ENCODE measurements at places on chromosomes 7 and 10.

DNA sequence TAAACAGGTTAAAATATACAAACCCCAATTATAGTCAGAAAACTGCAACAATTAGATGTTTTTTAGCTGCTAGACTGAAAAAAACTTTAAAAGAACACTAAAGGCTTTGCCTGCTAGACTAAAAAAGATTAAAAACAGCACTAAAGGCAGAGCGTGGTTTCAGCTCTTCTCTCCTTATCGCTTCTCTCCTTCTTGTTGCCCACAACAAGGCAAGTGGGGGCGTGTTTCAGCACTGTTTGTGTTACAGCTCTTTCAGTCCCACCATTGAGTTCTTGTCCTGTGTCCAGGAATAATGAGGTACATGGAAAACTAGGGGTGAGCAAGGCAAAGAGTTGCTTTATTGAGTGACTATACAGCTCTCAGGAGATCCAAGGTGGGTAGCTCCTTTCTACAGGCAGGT is 112.3 kb downstream of the HPSE2 start:
- no peak for DNase-seq

GRCh38 chr7:134513169-134513752 is 14.1 kb upstream of the AKR1B10 start:
- DNase-seq: peak; percentile 77

DNA sequence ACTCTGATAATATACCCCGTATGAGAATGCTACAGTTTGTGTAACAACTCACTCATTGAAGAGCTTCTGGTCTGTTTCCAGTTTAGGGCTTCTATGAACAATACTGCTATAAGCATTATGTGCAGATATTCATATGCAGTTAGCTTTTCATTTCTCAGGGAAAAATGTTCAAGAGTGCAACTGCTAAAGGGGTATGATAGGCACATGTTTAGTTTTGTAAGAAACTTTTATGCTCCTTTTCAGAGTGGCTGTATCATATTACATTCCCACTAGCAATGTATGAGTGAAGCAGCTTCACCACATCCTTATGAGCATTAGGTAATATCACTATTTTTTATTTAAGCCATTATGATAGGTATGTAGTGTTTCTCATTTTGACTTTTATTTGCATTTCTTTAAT is 182.6 kb upstream of the CXCL12 start:
- peak; percentile 81 for DNase-seq

DNA sequence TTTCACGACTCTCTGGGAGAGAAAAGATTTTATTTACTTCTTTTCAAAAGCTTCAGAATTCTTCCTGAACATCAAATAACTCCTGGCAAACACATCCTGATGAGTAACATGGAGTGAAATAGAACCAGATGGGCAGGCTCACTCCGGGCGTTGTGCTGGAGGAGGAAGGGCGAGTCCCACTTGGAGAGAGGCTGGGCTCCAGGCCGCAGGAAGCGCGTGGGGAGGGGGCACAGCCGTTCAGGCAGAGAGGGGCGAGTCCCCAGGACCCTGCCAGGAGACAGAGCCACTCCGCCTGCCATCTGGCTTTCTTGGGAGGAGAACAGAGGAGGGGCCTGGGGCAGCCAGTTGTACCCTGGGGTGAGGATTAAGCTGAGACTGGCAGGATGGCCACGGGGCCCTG is 265.9 kb upstream of the ZMIZ1 start:
- peak; percentile 90 for DNase-seq

GRCh38 chr7:26789481-26790184 is 74.8 kb downstream of the SKAP2 start:
- DNase-seq: no peak

DNA sequence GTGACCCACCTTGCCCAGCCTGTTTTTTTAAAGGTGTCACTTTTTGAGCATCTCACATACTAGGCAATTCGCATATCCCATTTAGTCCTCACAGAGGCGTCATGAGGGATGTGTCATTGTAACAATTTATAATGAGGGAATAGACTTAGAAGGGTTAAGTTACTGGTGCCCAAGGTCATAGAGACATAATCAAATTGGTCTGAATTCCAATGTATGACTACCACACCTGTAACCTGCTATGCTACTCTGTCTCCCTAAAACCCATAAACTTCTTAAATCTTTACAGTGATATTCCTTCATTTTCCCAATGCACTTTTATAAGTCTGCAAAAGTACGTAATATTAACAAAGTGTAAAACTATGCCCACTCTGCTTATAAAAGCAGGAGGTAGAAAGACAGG is 7.1 kb downstream of the ZMYND11 start:
- DNase-seq: no peak

DNA sequence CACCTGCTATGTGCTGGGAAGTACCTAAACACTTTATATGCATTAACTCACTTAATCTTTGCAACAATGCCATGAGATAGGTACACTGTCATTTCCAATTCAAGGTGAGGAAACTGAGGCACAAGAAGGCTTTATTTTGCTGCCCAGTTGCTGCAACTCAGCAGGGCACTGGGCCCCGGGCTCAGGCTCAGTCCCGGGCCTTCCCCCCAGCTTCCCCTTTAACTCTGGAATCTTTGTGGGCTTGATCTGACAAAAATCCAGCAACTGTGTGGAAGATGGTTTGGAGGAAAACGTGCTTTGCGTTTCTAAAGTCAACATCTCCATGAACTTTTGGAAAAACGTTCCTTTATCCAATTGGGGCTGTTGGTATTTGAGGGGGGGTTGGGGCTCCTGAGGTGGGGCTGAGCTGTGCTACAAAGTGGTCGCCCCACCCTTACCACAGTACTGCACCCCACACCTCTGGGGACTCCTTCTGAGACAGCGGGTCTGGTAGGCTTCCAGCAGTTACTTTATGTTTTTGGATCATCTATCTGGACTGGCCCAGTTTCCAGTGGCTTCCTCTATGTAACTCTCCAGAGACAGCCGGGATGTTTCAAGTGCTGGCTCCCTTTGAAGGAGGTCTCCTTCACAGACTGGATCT is 40.5 kb upstream of the CAMK1D start:
- DNase-seq: no peak

Measured in foreskin fibroblast (primary cell).